ENCODE measurements at places on chromosomes 2 and 18. TPM values are rescaled to one million over a fixed set of nuclear protein-coding genes. Genes with fewer than 3 reads are reported as not detected.

The DUSP28 gene
- total RNA-seq: 3.5 TPM

The SLC11A1 gene
- 0.25 TPM for total RNA-seq

The EFR3B gene
- 0.87 TPM for total RNA-seq

The SDC1 gene
- 117 TPM for total RNA-seq

The SLC8A1 gene
- total RNA-seq: 53.6 TPM

The DNAH7 gene
- 1.4 TPM for total RNA-seq

The TEKT4 gene
- not detected for total RNA-seq

The SPC25 gene
- total RNA-seq: 2.6 TPM

The FANCL gene
- total RNA-seq: 38.3 TPM

The GALNT5 gene
- total RNA-seq: 7.2 TPM

The IL1F10 gene
- not detected for total RNA-seq

The UBXN2A gene
- 13.9 TPM for total RNA-seq

The DCAF17 gene
- 20.4 TPM for total RNA-seq

The RNU2-63P gene
- total RNA-seq: not detected

The TSPYL6 gene
- total RNA-seq: not detected

The LBX2 gene
- total RNA-seq: 2.0 TPM

The CCDC121 gene
- total RNA-seq: 1.7 TPM

The NEU4 gene
- total RNA-seq: not detected

The LYG2 gene
- total RNA-seq: not detected

The REG3A gene
- total RNA-seq: not detected

The GKN2 gene
- total RNA-seq: not detected

The PROKR1 gene
- not detected for total RNA-seq

The GYPC gene
- total RNA-seq: 82.4 TPM

The RAB10 gene
- 159 TPM for total RNA-seq

The FAM110C gene
- not detected for total RNA-seq

The TTR gene
- total RNA-seq: not detected

The TGFA gene
- total RNA-seq: not detected

The HES6 gene
- 5.5 TPM for total RNA-seq

The MARCHF4 gene
- 3.1 TPM for total RNA-seq

The SLC4A5 gene
- 0.44 TPM for total RNA-seq

The PSMA8 gene
- not detected for total RNA-seq

The EFEMP1 gene
- 10.8 TPM for total RNA-seq

The NABP1 gene
- 98.8 TPM for total RNA-seq

The ADRA2B gene
- not detected for total RNA-seq

The PDE1A gene
- total RNA-seq: 20.0 TPM

The MOB4 gene
- 30.7 TPM for total RNA-seq

The TNFAIP6 gene
- 67.4 TPM for total RNA-seq

The ACMSD gene
- not detected for total RNA-seq

The RESP18 gene
- not detected for total RNA-seq

The IL36B gene
- not detected for total RNA-seq

The ASAP2 gene
- 43.5 TPM for total RNA-seq

The AKAIN1 gene
- total RNA-seq: not detected

The SERPINB12 gene
- total RNA-seq: not detected

The AQP12B gene
- total RNA-seq: not detected

The FSHR gene
- not detected for total RNA-seq

The BUB1 gene
- 20.4 TPM for total RNA-seq

The UGT1A5 gene
- total RNA-seq: not detected

The SIX2 gene
- 1.1 TPM for total RNA-seq

All from uterine smooth muscle cell (primary cell).